ENCODE measurements at places on chromosomes 7 and 10.

DNA sequence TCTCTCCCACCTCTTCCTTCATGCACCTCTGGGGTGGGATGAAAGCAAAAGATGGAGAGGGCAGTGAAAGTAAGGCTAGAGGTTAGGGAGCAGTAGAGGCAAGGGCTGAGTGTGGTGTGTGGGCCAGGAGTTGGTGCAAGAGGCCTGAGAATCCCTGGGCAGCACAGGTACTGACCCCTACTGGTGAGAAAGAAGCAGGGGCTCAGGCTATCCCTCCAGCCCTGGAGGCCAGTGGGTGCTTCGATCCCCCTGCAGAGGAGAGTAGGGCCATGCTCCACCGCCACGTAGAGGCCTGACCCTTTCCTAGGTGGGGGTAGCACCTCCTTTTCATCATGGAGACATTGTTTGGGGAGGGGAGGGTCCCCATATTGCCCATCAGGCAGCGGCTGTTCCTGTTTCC lies 9.8 kb downstream of the CDHR1 start:
- DNase-seq: no peak

DNA sequence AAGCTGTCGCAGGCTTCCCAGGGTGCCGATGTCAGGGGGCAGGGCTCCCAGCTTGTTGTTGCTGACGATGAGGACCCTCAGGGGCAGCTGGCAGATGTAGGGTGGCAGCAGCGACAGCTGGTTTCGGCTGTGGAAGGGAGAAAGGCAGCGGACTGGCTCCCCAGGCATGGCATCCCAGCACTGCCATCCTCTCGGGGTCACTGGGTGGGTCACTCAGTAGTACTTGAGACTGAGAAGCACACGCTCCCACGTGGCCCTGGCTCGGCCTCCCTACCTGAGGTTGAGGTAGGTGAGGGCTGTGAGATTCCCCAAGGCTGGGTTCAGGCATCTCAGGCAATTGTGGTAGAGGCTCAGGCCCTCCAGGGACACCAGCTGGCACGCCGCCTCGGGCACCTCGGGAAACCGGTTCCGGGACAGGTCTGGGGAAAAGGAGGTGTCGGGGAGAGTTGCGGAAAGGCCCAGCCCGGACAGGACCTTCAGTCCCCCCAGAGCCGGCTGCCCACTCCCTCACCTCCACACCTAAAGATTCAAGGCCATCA lies 3.8 kb downstream of the LRCH4 start:
- DNase-seq: no peak

- no peak for DNase-seq
Observed at GRCh38 chr7:106592282-106593027, 68.5 kb downstream of the CCDC71L start.

GRCh38 chr7:50707236-50708006 lies 75.3 kb downstream of the GRB10 start:
- no peak for DNase-seq

DNA sequence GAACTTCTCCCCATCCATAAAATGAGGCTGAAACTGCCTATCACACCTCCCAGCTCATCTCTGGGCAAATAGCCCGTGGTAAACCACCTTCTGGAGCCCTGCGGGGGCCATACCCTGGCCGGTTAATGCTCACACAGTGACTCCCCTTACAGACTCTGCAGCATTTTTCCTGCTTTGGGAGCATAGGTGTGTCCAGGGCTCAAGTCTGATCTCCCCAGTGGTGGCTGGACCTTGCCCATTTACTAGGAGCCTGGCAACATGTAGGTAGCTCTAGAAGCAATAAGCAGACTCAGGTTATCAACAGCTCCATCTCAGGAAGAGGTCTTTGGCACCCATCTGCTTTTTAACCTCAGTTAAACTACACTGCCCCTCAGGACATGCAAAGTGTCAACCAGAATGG lies 5.5 kb upstream of the CDHR1 start:
- no peak for DNase-seq

DNA sequence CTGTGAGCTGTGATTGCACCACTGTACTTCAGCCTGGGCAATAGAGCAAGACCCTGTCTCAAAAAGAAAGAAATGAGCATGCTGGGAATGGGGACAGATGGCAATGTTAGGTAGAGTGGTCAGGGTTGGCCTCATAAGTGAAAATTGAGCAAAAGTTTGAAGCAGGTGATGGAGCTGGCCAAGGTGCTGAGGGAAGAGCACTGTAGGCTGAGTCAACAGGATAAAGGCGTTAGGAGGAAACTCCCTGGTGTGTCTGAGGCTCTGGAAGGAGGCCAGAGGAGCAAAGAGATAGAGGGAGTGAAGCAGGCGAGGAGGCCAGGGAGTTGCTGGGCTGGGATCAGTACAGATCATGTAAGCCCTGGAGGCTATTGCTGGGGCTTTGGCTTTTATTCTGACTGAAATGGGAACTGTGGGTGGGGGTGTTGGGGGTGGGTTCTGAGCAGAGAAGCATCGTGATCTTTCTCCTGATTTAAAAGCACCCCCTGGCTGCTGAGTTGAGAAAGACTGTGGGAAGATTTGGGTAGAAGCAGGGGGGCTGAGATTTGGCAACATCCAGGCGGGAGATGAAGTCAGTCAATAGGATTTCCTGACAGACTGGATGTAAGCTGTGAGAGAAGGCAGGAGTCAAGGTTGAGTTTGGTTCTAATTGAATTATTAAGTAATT lies 52.5 kb upstream of the VKORC1L1 start:
- no peak for DNase-seq

Measured in putamen (tissue), 1 donor.